ENCODE measurements at places on chromosomes 6 and 20.

GRCh38 chr6:144690133-144690532 is 405.0 kb downstream of the UTRN start:
- ATAC-seq = no peak
- no peak overlapping the region for H3K4me3 ChIP-seq
- H3K27ac ChIP-seq = no peak overlapping the region
- no peaks in the 10 kb centered on the region for H3K27me3 ChIP-seq

GRCh38 chr20:17889226-17889625 is 79.4 kb downstream of the SNX5 start:
- H3K4me3 ChIP-seq = no peak overlapping the region
- H3K4me1 ChIP-seq = no peaks in the 10 kb centered on the region
- H3K27me3 ChIP-seq = peaks cover 19% of the 10 kb centered on the region
- ATAC-seq = no peak
- no peaks in the 10 kb centered on the region for H3K36me3 ChIP-seq

DNA sequence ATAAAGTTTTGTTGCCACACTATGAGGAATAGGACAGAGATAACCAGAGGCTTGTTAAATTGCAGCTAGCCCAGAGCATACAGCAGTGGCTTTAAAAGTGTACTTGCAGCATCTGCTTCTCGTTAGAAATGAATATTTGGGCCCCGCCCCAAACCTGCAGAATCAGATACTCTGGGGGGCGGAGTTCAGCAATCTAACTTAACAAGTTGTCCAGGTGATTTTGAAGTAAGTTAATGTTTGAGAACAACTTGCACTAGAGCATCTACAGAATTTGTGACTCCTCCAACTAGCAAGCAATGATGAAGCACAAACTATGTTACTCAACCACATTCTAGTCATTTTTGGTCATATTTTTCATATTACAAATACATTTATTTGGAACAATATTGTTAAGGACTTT is 10.6 kb upstream of the SUPT3H start:
- H3K4me3 ChIP-seq = no peak overlapping the region
- no peaks in the 10 kb centered on the region for H3K36me3 ChIP-seq
- ATAC-seq = no peak
- H3K27me3 ChIP-seq = no peaks in the 10 kb centered on the region

DNA sequence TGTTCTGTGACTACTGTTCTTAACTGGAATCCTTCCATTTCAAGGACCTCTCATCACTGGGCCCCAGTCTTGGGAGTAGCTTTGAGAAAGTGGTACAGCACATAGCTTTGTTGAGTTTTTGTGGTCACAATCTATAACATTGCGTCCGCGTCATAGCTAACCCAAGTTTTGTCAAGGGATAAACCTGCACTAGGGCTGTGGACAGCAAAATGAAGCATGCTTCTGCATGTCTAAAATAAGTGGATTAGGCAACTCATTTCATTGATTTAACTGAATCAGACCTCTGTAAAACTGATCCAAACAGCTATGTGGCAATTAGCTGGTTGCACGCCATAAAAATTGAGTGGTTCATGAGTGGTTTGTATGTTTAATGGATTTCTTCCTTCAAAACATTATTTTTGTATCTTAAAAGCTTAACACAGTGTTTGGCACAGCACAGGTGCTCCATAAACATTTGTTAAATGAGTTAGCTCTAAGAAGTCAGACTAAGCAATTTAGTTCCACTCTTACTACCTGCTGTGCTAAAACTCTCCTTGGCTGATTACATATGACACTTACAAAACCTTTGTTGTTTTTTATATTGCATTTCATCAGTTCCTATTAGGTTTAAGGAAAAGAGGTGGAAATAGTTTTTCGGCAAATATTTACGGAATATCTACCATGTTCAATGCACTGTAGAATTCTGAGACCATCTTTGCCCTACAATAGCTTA is 160.3 kb upstream of the ATXN1 start:
- ATAC-seq = no peak
- no peak overlapping the region for H3K4me3 ChIP-seq
- H3K4me1 ChIP-seq = no peaks in the 10 kb centered on the region
- no peak overlapping the region for H3K27ac ChIP-seq
- H3K27me3 ChIP-seq = peaks cover 28% of the 10 kb centered on the region

GRCh38 chr6:11318835-11319813 is 86.7 kb upstream of the NEDD9 start:
- H3K4me1 ChIP-seq = peaks cover 39% of the 10 kb centered on the region
- peaks cover 47% of the 10 kb centered on the region for H3K36me3 ChIP-seq
- H3K27ac ChIP-seq = peak overlapping the region; percentile 75
- ATAC-seq = no peak

DNA sequence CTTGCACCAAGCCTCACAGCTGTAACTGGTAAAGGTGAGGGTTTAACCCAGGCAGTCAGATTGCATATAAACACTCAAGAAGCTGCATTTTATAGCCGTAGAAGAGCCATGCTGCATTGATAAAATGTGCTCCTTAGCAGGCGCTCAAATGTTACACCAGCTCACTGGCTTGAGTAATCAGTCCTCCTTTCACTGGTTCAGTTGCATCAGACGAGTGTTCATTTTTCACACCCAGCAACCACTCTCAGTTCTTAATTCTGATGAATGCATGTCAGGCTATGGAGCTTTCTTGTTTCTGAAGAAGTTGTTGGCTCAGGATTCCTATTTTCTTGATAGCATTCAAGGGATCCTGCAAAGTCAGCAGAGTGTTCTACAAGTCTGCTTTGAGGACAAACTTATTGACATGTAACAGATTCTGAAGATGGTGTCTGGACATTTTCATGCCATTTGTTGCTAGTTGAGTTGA is 198.3 kb downstream of the PLCB1 start:
- no peak for ATAC-seq
- H3K4me3 ChIP-seq = no peak overlapping the region
- H3K36me3 ChIP-seq = no peaks in the 10 kb centered on the region
- H3K4me1 ChIP-seq = no peaks in the 10 kb centered on the region
- H3K27ac ChIP-seq = no peak overlapping the region

DNA sequence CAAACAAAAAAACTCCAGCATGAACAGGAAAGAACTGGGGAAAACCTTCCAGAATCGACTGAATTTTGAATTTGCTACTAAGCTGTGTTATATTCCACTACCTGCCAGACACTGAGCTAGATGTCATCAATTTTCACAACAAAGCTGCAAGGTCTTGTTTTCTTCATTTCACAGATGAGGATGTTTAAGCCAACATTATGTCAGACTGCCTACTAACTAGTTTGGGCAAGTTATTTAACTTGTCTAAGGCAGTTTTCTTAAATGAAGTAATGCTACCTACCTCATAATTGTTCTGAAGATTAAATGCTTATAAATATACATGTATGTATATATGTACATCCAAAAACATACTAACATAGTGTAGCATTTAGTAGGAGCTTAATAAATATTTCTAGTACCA is 144.4 kb downstream of the MMS22L start:
- H3K36me3 ChIP-seq = no peaks in the 10 kb centered on the region
- H3K4me1 ChIP-seq = no peaks in the 10 kb centered on the region
- no peaks in the 10 kb centered on the region for H3K27me3 ChIP-seq
- no peak overlapping the region for H3K4me3 ChIP-seq
- H3K27ac ChIP-seq = no peak overlapping the region

DNA sequence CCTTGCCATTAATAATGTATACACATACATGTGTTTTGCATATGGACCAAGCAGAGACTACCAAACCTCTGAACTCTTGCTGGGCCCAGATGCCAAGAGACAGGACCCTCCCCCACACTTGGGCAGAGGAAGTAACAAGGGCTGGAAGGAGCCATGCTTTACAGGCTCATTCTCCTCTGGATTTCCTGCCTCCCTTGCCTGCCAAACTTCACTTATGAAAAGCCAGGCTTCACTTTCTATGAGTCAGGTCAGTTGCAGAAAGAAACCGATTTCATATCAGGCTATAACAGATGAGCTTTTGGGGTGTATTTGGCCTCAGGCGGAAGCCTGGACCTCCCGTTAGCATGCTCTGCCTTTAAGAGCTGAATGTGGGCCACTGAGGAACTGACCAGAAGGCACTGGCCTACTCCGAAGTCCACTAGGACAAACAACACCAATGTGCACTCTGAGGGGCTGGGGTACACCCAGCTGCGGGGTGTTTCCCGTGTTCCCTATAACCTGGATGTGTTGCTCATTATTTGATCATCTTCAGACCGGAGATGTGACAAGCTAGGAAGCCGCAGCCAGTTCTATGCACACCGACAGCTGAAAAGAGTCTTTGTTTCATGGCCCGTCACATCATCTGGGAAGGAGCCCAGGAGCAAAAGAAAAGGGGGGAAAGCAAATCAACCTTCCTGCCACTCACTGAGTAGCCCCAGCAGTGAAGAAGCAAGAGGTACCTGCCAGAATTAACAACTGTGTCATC is 28.5 kb downstream of the HAO1 start:
- H3K4me1 ChIP-seq = no peaks in the 10 kb centered on the region
- H3K27ac ChIP-seq = no peak overlapping the region
- no peaks in the 10 kb centered on the region for H3K36me3 ChIP-seq
- no peak overlapping the region for H3K4me3 ChIP-seq
- ATAC-seq = no peak
- H3K27me3 ChIP-seq = peaks cover 22% of the 10 kb centered on the region

DNA sequence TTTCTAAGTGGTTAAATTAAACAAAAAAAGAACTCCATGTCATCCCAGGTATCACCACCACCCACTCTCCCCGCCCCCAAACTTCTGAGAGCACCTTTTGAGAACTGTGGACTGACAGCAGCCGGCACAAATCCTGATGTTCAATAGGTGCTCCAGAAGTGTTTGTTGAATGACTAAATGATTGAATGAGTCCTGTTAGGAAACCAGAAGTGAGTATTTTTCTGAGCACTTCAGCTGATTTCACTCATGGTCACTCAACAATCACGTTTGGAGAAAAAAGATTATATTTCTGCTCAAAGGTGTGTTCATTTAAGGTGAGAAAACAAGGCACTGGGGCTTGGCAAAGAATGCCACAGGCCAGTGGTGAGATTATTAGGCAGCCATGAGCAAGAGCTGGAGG is 6.2 kb upstream of the HNF4A start:
- peaks cover 6% of the 10 kb centered on the region for H3K27me3 ChIP-seq
- no peak overlapping the region for H3K27ac ChIP-seq
- H3K4me3 ChIP-seq = no peak overlapping the region

DNA sequence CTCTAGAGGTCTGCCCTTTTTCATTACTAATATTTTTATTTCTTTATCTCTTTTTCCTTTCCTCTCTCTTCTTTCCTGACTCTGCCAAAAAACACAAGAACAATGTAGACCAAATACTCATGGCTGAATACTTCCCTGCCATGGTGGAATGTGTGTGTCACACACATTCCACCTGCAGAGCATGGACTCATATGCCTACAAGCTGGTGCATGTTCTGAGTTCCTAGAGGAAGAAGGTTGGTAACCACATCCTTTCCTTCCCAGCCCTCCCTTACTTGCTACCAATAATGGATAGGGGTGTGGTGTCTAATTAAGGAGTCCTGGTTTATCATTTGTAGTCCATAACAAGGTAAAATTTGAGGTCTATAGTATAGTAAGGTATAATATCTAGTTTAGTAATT is 15.2 kb upstream of the CST9L start:
- H3K27me3 ChIP-seq = peaks cover 34% of the 10 kb centered on the region
- no peak for ATAC-seq
- H3K4me3 ChIP-seq = no peak overlapping the region
- no peak overlapping the region for H3K27ac ChIP-seq
- H3K4me1 ChIP-seq = no peaks in the 10 kb centered on the region

GRCh38 chr6:64932486-64932885 is 774.5 kb downstream of the EYS start:
- H3K27me3 ChIP-seq = no peaks in the 10 kb centered on the region
- no peak for ATAC-seq
- no peak overlapping the region for H3K27ac ChIP-seq
- H3K4me3 ChIP-seq = no peak overlapping the region
- no peaks in the 10 kb centered on the region for H3K36me3 ChIP-seq

DNA sequence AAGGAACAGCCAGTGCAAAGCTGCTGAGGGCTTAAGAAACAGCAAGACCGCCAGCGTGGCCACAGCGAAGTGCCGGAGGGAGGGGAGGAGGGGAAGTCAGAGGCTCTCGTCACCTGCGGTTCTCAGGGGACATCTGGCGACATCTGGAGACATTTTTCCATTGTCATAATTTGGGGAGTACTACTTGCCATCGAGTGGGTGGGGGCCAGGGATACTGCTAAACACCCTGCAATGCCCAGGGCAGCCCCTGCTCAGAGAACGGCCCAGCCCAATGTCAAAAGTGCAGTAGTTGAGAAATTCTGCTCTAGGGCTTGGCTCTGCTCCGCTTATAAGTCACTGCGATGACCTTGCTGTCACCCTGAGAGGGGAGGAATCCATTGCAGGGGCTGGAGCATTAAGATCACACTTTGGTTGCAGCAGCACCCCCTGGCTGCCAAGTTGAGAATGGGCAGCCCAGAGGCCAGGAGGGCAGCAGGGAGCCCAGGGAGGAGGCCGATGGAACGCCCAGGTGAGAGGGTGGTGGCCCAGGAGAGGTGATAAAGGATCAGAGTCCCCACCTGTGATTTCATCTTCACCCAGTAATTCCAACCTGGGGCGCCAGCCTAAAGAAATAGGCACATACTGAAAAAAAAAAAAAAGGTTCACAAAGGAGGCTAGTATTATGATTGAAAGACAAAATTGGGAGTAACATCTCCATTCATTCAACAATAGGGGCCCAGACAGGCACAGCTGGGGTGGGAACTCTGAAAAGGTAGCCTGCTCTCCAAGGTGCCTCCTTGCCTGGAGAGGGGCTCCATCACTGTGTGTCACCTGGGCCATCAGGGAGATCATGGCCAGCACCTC is 218.2 kb downstream of the BMP7 start:
- H3K27me3 ChIP-seq = peaks cover 6% of the 10 kb centered on the region
- H3K4me1 ChIP-seq = no peaks in the 10 kb centered on the region
- no peaks in the 10 kb centered on the region for H3K36me3 ChIP-seq
- peak; percentile 43 for ATAC-seq
- H3K4me3 ChIP-seq = no peak overlapping the region
- H3K27ac ChIP-seq = no peak overlapping the region

DNA sequence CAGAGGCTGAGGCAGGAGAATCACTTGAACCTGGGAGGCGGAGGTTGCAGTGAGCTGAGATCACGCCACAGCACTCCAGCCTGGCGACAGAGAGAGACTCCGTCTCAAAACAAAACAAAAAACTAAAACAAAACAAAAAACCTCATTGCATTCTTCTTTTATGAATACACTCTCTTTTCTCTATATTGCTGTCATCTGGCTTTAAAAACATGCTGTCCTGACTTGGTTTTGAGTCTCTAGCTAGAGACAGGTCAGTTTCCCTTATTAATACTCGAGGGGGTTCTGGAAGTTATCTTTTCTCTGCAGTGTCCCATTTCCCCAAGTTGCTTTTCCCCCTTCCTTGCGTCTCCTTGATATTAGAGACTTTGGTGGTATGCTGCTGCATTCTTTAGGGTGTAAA is 50.9 kb downstream of the RIOK1 start:
- no peak for ATAC-seq
- H3K36me3 ChIP-seq = no peaks in the 10 kb centered on the region
- H3K4me3 ChIP-seq = no peak overlapping the region
- H3K4me1 ChIP-seq = no peaks in the 10 kb centered on the region

Data from activated T-helper 17 cell treated with anti-CD3 and anti-CD28 coated beads, Interleukin-2, amount 50 U/mL, for 72 hours (primary cell).